ENCODE measurements at places on chromosomes 11 and 22.

GRCh38 chr22:25598609-25599008, 34.1 kb downstream of the GRK3 start:
- no peak for DNase-seq

- no peak for DNase-seq
Observed at GRCh38 chr11:85407648-85408047, 219.5 kb downstream of the DLG2 start.

DNA sequence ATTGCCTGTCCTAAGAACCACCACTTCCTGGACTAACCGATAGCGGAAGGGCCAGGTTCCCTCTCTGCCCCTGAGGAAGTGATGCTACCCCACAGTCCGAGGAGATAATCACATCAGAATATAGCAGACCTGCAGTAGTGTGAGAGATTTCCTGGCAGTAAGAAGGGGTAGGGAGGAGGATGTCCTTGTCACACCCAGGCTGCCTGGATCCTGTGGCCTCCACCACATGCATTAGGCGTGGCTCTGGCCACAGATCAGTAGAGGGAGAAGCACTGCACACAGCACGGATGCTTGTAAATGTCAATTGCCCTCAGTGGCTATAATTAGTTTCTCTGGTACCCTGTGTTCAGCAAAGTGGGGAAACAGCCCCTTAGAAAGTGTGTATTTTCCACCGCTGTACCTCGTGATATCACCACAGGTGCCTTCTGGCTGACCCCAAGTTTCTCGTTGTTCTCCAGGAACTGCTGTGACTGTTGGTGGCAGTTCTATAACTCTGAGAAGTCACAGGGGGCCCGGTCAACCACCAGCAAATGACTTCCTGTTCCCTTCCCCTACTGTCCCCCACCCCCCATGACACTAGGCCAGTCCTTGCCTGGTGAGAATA, 61.8 kb downstream of the UBASH3B start:
- DNase-seq: peak; percentile 77

DNA sequence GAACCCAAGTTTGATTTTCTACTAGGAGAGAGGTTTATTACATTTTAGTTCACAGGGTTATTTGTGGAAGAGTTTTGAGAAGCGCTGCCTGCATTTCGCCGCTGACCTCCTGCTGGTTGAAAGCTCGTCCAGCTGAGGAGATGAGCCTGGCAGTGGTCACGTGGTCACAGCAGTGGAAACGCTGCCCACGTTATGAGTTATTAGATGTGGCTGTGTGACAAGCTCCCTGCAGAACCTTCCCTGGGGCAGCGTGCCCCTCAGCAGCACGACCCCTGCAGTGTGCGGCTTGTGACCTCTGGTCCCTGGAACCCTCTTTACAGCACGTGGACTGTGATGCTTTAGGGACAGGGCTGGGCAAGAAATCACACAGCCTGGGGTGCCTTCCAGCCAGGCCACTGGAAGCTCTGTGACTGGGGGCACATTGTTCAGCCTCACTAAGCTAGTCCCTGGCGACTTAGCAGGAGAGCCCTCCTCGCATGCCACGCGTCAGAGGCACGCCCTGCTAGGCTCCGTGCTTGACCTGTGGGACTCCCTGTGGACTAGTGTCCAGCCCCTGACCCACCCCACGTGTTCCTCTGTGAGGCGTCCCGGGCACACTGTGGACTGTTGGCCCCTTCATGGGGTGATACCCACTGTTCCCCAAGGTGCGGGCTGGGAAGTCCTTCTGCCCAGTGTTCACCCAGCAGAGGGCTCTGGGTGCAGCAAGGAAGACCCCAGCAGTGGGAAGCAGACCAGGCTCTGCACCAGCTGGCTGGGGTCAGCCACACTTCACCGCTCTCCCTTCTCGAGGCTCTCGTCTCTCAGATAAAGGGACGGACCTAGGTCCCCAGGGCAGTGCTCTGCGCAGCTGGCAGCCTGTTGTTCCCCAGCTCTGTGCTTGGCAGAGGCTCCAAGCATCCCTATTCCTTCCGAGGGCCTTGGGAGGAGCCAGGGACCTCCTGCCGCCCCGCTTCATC, 349.5 kb downstream of the TBC1D22A start:
- DNase-seq: no peak

GRCh38 chr11:93796441-93797231, 12.6 kb downstream of the MED17 start:
- peak; percentile 15 for DNase-seq

DNA sequence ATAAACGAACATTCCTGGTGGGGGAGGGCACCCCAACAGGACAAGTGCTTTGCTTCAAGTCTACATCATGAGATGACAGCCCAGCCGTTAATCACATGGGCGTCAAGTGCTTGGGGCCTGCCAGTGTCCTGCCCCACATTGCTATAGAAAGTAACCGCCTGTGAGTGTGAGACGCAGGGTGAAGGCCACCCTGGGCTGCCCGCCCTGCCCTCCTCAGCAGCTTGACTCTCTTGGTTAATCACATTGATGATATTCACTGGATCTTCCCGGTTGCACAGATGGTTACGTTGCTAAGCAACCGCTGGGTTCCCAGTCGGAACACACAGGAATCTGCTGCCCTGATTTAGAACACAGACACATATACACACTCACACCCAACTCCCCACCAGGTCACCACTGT, 79.3 kb downstream of the CTTN start:
- DNase-seq: no peak

- DNase-seq: no peak
Observed at GRCh38 chr22:50696799-50697561, 24.4 kb downstream of the SHANK3 start.

- DNase-seq: no peak
Observed at GRCh38 chr11:7677071-7677470, 3.8 kb upstream of the CYB5R2 start.

GRCh38 chr11:35907648-35908431, 36.0 kb upstream of the LDLRAD3 start:
- DNase-seq: peak; percentile 27

- DNase-seq: peak; percentile 75
Observed at GRCh38 chr11:118924591-118925585, 838 bp downstream of the BCL9L start.

- no peak for DNase-seq
Observed at GRCh38 chr11:63793161-63793560, 20.1 kb upstream of the SPINDOC start.

DNA sequence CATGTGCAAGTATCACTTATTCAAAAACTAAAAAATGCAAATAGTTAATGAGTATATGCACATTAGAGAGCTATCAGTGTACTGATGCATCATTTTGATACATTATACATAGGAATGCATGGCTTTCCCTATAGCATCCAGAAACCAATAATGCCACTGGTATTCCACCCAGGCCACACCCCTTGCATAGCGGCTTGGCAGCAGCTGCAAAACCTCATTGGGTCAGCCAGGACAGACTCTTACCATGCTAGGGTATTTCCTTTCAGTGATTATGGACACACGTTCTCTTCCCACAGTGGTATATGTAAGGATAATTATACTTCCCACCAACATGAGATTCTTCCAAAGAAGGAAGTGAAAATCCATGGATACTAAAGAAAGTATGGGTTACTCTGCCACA, 145.9 kb upstream of the PITPNB start:
- DNase-seq: no peak

GRCh38 chr11:19117760-19118097, 761 bp downstream of the ZDHHC13 start:
- peak; percentile 30 for DNase-seq

- DNase-seq: peak; percentile 92
Observed at GRCh38 chr11:19200410-19201201, 1.2 kb downstream of the CSRP3 start.

DNA sequence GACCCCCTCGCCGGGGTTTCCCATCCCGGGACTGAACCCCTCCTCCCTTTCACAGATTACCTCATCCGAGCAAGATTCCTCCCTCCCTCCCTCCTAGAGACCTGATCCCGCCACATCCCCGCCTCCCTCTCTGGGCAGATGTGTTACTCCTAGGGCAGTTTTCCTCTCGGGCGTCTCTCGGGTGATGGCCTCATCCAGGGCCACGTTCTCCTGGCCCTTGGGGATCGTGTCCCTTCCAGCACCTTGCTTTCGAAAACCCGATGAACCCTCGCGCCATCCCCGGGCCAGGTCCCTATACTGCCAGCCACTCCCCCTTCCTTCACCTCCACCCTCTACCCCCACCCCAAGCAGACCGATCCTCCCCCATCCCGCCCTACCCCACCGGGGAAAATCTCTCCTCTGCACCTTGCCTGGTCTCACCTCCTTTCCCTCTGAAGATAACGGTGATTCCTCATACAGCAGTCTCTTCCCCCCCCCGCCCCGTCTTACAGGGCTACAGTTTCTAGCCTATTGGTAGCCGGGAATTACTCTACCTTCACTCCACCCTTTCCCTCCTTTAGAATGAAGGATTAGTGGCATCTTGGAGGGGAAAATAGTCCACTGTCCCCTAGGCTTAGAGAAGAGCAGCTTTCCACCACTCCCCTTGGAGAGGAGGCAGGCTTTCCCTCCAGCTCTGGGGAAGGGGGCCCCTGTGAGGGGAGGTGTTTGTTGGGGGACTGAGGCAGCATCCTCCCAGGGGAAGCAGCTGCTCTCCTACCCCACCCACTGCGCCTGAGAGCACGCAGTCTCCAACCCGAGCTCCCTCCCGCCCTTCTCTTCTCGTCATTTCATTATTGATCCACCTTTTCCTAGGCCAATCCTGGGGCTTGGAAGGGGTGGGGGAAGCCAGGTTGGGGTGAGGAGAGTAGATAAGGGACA, 1.2 kb downstream of the KMT2A start:
- DNase-seq: peak; percentile 79

DNA sequence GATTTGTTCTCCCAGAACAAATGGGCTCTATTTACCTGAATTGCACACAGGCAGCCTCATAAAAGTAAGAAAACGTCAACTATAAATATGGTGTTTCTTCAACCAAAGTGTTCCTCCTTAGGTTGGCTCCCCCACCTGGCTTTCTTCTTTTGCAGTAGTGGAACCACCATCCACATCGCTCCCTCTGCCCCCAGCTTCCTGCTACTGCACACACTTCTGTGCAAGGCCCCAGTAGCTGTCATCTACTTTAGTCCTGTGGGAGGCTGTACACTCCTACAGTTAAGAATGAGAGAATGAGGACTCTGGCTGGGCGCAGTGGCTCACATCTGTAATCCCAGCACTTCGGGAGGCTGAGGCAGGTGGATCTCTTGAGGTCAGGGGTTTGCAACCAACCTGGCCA, 89.5 kb downstream of the BMAL1 start:
- DNase-seq: no peak

DNA sequence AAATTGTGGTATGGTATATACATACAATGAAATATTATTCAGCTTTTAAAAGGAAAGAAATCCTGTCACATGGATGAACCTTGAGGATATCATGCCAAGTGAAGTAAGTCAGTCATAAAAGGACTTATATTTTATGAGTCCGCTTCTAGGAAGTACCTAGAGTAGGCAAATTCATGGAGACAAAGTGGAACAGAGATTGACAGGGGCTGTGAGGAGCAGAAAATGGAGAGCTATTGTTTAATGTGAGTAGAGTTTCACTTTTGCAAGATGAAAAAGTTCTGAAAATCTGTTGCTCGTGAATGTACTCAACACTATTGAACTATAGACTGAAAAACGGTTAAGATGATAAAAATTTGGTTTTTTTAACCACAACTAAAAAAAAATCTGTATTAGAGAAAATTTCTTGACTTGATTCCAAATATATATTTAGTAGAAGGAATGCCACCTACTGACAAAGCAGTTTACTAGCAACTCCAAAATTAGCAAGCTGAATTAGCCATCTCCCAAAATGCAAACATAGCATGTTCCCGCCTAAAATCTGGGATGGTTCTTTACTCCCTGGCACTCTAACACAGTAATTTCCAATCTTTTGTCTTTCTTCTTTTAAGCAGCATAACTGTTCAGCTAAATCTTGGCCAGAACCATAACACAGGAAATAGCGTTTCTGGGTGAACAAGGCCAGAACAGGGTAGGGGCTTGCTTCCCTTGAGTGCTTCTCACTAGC, 1.5 kb downstream of the UFD1 start:
- peak; percentile 64 for DNase-seq

DNA sequence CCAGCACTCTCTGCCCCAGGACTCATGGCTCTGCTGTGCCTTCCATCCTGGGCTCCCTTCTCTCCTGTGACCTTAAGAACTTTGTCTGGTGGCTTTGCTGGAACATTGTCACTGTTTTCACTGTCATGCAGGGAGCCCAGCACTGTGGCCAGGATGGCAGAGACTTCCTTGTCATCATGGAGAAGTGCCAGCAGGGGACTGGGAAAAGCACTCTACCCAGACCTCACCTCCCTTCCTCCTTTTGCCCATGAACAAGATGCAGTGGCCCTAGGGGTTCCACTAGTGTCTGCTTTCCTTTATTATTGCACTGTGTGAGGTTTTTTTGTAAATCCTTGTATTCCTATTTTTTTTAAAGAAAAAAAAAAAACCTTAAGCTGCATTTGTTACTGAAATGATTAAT, 2.9 kb upstream of the TTC36 start:
- DNase-seq: no peak

GRCh38 chr11:69352715-69353319, 58.9 kb downstream of the MYEOV start:
- peak; percentile 47 for DNase-seq

DNA sequence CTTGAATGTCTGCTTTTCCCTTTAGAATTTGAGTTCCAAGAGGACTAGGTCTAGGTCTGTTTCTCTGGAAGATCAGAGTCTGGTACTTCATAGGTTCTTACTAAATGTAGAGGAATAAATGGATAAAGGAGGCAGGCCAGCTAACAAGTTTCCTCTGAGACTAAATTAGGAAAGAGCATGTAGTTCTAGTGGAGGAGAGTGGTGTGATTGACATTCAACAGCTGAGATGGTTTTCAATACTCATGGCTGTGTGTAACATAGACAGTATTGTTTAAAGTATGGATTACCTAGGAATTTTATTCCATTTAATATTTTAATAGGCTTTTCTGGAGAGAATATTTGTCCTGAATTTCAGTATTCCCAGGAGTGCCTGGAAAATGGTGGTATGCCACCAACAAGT, 364.7 kb downstream of the METTL15 start:
- no peak for DNase-seq

DNA sequence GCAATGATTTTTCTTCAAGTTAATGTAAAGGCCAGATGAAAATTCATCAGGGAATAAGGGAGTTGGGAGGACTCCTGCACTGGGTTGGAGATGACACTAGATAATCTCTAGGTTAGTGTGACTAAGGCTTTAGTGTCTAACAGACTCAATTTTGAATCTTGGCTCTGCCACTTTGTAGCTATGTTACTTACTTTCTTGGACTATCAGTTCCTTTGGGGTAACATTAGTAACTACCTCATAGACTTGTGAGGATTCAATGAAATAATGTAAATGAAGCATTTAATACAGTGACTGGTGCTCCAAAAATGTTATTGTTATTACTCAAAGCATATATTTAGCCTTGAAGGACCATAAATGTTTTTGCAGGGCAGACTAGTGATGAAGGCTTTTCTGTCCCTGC, 9.6 kb upstream of the CCDC89 start:
- DNase-seq: no peak

- no peak for DNase-seq
Observed at GRCh38 chr11:15605094-15605493, 490.4 kb downstream of the INSC start.

Data from hematopoietic multipotent progenitor cell treated with erythropoietin and hydrocortisone succinate and interleukin-3 and kit ligand, for 6 days (in vitro differentiated cells).